Stimulated activated CD4-positive, alpha-beta T cell treated with anti-CD3 and anti-CD28 coated beads, Interleukin-12 subunit alpha, Interleukin-12 subunit beta, amount 100 ng/mL, for 48 hours (primary cell): ENCODE measurements at places on chromosomes 5 and 9.
A peak's percentile ranks its signal among the peaks of the same experiment; 100 is the strongest.

GRCh38 chr5:600886-601541, 11.1 kb upstream of the CEP72 start:
- DNase-seq: no peak

- DNase-seq: no peak
These were observed 4.3 kb downstream of the SPINK4 start for GRCh38 chr9:33244137-33244784.

DNA sequence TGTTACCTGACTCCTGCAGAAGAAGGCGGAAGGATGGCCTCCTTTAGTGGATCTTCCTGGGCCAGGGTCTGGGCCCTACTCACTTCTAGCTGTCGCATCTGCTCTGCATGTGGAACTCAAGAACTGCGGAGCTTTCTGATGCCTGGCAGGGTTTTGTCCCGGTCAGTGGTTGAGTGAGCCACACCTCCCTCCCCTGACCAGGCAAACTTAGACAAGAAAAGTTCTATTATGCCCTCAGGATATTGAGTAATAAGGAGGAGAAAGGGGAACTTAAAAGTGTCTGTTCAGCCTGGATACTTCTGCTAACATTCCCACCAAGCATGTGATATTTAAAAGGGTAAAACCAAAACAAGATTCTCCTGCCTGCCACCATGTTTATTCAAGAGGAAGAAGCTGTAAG, at the start of gene FYB1:
TSS of gene FYB1 (minus strand) at position 127 of the 400 bp plus-strand sequence. CDS start 16,603 bp downstream, outside the sequence.
- no peak for DNase-seq

GRCh38 chr9:135500071-135500524, 384 bp upstream of the MRPS2 start:
- DNase-seq: no peak

- peak; percentile 24 for DNase-seq
These were observed at the start of gene KCNT1 for GRCh38 chr9:135701959-135702721. KCNT1 (plus strand) TSS chr9:135702185; CDS start chr9:135702259, 74 bp downstream.

DNA sequence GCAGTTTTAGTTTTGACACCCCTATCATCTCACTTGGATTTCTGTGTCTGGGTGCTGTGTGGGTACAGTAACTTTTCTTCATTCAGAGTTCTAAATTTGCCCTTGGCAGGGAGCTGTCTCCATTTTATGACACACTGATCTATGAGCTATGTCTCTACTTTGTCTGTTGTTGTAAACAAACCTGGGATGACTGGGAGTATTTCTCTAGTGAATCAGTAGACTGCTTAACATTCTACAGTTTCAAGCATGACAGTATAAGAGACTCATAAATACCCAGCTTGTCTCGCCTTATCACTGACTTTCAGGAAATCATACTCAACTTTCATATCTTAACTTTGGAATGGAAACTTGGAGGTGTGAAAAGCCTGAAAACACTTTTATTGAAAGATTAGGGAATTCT, 212.1 kb upstream of the NUDT12 start:
- DNase-seq: no peak

DNA sequence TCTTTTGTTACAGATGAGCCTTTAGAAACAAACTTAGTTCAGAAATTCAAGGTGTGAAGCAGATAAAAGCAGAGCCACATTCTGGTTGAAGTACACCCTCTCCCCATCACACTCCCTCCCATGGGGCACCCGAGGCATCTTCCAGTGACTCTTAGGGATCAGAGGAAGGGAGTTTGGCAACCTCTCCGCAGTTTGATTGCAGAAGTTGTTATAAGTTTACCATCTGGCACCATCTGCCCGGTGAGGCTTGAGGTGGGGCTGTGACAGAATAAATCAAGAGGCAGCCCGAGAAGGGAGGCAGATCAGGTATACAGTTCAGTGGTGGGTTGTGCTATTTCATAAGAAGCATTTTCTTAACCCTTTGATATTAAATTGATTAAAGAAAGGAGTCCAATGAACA, 458.6 kb upstream of the CLINT1 start:
- no peak for DNase-seq

DNA sequence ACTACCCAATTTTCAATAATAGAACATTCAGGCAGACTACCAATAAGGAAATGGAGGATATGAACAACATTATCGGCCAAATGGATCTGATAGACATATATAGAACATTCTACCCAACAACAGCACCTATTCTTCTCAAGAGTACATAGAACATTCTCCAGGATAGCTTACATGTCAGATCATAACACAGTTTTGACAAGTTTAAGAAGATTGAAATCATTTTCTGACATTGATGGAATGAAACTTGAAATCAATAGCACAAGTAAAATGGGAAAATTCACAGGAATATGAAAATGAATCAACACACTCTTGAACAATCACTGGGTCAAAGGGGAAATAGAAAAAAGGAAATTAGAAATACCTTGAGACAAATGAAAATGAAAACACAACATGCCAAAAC, 94.6 kb upstream of the MEGF10 start:
- DNase-seq: no peak

DNA sequence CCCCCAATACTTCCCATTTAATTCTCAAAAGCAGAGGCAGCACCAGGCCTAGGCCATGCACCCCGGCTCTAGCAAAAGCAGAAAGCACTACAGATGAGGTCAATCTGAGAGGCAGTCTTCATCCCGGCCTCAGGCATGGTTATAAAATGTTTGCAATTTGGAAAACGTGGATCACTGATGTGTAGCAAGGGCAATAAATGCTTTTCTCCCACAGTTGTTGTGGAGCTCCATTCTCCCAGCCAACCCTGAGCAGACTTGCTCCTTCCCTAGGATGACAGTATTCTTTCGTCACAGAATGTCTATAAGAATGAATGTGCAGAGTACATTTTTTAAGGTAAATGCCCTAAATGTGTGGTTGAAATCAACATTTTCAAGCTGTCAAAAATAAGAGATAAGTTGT, 157.3 kb upstream of the DAPK1 start:
- no peak for DNase-seq

DNA sequence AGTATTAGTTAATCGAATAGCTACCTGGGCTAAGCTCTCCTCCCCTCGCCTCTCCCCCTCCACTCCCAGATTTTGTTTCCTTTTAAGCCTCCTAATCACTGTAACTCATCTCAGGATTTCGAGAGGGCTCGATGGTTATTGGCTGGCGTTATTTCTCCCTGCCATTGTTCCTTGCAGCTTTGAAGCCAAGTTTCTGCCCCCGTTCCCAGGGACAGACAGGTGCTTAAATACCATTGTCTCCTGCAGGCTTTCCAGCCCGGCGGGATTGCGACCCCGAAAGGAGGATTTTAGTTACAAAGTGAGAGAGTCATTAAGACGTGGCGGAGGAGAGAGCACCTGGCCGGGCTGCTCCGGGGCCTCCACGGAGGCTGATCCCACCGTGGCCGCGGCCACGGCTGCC, 46.2 kb downstream of the ASS1 start:
- no peak for DNase-seq

GRCh38 chr5:154472871-154473580, 5.0 kb downstream of the HAND1 start:
- no peak for DNase-seq

DNA sequence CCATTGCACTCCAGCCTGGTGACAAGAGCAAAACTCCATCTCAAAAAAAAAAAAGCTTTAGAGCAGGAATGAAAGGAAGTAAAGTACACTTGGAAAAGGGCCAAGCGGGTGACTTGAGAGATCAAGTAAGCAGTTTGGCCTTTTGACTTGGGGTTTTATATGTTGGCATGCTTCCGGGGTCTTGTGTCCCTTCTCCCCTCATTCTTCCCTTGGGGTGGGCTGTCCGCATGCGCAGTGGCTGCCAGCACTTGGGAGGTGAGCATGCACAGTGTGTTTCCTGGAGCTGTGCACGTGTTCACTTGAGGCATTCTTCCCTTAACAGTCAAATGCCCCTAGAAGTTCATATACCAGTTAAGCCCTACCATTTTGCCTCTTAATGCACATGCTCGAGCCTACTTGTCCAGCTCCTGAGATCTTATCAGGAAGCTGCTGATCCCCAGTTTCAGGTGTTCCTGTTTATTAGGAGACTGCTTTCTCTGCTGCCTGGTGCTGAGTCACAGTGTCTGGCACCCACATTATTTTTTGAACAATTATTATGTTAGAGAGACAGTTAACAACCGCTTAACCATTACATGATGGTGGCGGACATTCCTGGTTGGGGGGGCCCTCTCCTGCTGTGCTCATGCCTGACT, 32.6 kb upstream of the PRRC2B start:
- DNase-seq: no peak

DNA sequence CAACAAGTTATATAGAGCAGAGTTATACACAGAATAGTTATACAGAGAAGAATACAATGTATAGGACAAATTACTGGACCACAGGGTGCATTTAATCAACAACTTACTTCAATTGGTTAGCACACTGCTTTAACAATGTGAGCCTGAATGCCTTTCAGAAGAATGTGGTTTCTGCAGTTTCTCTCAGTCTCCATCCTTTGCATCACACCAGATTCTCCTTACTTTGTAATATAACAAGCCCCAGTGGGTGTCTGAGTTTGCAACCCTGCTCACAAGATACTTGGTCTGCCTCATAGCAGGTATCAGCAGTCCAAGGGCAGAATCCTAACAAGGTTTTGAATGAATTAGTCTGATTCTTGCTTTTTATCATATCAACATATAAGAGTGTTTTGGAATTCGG, 114.6 kb downstream of the GABRB2 start:
- DNase-seq: no peak

- peak; percentile 10 for DNase-seq
These were observed 2.3 kb downstream of the ZFAND5 start for GRCh38 chr9:72362680-72363139.

GRCh38 chr9:76652894-76653293, 111.3 kb upstream of the PCA3 start:
- DNase-seq: no peak

- peak; percentile 49 for DNase-seq
These were observed 935 bp upstream of the ZNF367 start for GRCh38 chr9:96418920-96419690.

- DNase-seq: peak; percentile 53
These were observed 49.9 kb upstream of the GARNL3 start for GRCh38 chr9:127214421-127215267.

- DNase-seq: no peak
These were observed 95.7 kb upstream of the ALDH1B1 start for GRCh38 chr9:38296807-38297206.

DNA sequence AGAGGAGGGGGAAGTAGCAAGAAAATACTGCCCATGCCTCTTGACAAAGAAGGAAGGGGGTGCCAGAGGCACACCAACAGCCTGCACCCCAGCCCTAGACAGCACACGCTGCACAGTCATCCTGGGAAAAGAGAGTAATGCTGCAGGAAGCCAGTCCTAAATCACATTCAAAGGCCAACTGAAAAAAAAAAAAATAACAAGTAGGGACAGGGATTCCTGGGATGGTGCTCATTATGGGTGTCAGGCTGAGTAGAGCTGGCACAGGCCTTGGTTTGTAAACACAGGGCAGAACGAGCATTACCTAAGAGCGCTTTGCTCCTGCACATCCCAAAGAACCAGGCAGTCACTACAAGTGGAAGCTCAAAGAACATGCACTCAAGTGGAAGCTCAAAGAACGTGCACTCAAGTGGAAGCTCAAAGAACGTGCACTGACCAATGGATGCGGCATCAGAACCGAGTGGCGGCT, 7.8 kb downstream of the RAPGEF1 start:
- DNase-seq: no peak

DNA sequence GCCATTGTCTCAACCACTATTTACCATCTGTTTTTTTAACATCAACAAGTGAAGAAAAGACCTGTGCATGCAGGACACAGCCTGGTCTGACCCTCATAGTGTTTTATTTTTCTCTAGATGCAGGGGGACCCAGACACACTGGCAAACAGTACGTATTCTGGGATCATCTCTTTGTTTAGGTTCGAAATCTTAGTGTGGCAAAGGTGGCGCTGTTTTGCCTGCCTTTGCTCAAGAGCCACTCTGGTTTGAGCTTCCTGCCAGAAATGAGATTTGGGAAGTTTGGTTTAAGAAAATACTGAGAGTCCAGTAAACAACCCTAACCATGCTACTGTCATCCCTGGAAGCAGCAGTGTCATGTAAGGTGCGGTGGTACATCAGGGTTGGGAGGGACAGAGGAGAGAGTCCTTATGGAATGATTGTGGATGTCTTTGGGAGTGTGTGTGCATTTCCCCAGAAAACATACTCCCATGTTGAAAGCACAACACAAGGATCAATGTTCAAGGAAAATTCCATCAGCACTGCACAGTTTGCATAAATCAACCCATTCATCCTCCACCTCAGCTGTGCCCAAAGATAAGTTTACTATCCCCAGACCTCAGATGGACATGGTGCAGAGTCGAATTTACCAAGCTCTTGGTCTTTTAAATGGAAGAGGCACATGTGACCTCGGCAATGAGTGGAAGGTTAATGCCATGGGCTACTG, 34.0 kb upstream of the FLT4 start:
- no peak for DNase-seq

DNA sequence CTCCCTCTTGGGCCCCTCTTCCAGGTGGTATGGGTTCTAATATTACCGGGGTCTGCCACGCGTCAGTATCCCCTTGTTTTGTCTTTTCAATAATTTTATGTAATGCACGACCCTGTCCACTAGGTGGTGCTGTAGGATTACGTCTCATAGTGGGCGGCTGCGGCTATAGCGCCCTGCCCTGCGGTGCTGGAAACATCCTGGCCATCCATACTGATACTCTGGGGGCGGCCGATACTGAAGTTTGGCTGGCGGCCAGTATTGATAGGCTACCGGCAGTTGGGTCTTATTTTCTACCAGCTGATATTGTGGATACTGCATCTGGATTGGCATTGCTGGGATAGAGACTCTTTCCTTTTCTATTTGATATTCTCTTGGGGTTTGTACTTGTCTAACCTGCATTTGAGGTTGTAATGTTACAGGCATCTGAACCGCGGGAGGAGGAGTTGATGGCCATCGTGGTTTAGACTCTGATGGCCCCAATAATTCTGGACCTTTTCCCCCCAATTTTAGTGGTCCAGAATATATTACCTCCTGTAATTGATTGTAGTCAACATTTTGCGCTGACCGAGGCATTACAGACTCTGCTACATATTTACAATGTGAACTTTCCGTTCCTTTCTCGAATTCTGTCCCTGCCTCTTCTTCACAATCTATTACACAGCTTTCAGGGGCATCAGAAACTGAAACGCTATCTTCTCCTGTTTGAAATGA, 3.3 kb upstream of the TMEM141 start:
- peak; percentile 57 for DNase-seq
